ENCODE measurements at places on chromosomes 3 and 15. TPM values are rescaled to one million over a fixed set of nuclear protein-coding genes. Genes with fewer than 3 reads are reported as not detected.

TFDP2 gene
- total RNA-seq = 28.5 TPM

CPLX3 gene
- total RNA-seq = not detected

RBPMS2 gene
- total RNA-seq = 0.09 TPM

ARNT2 gene
- total RNA-seq = 9.4 TPM

SHC4 gene
- total RNA-seq = 2.2 TPM

SLC7A14 gene
- 6.1 TPM for total RNA-seq

PRSS50 gene
- not detected for total RNA-seq

GPR156 gene
- 0.90 TPM for total RNA-seq

GLDN gene
- total RNA-seq = 13.3 TPM

TMC3 gene
- total RNA-seq = under 0.01 TPM

ANKRD34C gene
- total RNA-seq = not detected

KBTBD13 gene
- total RNA-seq = not detected

SERPINI2 gene
- total RNA-seq = not detected

ZMYND10 gene
- 0.81 TPM for total RNA-seq

CCDC80 gene
- total RNA-seq = 614 TPM

TMEM39A gene
- 68.7 TPM for total RNA-seq

SI gene
- total RNA-seq = not detected

FOXL2NB gene
- total RNA-seq = not detected

CKMT1B gene
- total RNA-seq = not detected

SHF gene
- 1.9 TPM for total RNA-seq

ADCY5 gene
- total RNA-seq = under 0.01 TPM

SLC12A6 gene
- 29.4 TPM for total RNA-seq

CNOT10 gene
- 46.6 TPM for total RNA-seq

CCR5 gene
- not detected for total RNA-seq

RHOV gene
- total RNA-seq = 0.82 TPM

NANOGP8 gene
- total RNA-seq = not detected
